Activated T-cell treated with anti-CD3 and anti-CD28 coated beads, Interleukin-2, amount 50 U/mL, for 1 hour (primary cell): ENCODE measurements at places on chromosomes 13 and 19.

DNA sequence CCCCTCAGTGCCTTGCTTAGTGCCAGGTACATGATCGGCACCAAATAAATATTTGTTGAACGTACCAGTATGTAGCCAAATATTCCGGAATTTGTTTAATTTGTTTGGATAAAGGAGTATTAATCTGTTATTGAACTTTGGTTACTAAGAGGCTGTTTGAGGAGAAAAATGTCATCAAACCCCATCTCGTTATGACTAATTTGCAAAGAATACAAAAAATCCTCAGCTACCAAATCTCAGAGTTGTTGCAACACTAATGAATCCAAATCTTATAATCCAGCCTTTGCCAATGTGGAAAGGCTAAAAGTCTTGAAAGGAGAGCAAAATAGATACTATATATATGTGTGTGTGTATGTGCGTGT lies 79.5 kb downstream of the KLF5 start:
- DNase-seq, result no peak

GRCh38 chr13:28505543-28506135 lies 10.7 kb upstream of the FLT1 start:
- no peak for DNase-seq

DNA sequence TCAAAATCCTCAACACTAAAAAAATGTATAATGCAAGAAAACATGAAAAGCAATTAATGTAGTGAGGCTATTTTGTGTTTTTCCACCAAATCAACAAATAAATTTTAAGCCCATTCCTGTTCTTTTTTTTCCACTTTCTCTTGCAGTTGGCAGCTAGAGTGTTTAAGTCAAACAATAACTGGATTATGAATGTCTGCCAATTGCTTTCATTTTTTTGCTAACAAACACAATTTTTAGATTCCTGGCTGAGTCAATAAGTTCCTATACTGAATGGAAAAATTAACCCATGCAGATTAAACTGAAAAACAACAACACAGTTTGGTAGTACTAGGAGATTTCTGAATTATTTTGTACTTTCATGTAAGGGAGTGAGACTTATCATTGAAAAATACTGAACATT lies 232.4 kb downstream of the SLITRK5 start:
- DNase-seq, result no peak

DNA sequence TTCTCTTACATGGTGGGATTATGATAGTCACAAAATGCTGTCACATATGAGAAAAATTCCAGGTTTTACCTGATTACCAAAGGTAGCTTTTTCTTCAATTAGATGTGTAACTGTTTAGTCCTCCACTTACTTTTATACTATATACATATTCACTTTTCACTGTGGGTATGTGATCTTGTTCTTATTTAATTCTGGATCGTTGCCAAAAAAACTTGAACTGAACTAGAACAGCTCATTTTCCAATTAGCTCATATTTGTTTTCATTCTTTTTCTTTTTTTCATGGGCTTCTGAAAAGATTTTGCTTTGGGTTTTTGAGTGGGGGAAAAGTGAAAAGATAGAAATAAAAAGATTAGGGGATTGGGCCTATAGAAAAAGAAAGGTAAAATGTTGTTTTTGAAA lies 291.9 kb downstream of the NDFIP2 start:
- no peak for DNase-seq

DNA sequence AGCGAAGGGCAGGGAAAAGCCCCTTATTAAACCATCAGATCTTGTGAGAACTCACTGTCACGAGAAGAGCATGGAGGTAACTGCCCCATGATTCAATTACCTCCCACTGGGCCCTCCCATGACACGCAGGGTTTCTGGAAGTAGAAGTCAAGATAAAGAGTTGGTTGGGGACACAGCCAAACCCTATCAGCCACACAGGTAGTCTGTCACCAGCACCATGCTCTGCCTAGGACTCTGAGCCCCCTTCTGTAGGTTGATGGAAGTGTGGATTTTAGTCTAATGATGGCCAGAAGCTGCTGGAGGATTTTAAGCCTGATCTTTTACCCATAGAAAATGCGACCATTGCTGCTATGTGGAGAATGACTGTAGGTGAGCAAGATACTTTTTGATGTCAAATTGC lies 60.8 kb downstream of the ARHGEF7 start:
- DNase-seq, result no peak

DNA sequence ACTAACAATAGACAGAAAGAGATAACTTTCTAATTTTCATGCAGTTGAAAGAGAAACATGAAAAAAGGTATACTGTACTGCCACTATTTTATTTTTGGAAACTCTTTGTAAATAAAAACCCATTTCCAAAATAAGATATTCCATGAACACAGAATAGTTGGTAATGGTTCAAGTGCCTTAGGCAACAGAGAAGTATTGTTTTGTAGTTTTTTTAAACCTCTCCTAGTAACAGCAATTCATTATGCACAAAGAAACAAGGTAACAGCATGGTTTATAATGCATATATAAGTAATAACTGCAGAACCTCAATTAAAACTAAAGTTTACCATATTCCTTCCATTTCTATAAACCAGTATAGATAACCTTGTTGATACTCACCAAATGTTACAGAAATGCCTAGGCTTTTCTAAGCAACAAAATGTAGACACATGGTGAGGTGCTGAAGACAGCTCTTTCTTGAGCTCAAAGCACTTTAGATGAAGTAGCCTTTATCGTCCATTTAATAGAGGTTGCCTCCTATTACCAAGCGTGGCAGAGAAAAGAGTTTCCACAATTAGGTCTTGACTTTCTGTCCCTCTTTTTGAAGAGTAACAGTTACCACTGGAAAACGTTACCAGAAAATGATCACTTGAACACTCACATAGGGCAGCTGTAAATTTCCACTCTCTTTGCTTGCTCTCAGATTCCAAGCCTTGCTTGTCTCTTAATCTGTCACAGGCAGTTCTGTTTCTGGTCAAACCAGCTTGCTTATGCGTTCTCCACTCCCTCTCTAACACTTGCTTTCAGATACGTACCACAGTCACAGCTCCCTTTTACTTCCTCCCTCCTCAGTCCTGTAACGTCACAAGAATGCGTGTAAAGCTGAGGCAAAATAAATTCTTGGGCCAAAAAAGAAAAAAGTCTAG lies 42.9 kb downstream of the CAB39L start:
- no peak for DNase-seq

- no peak for DNase-seq
Observed at GRCh38 chr13:111046590-111047141, 68.4 kb upstream of the ARHGEF7 start.

- DNase-seq, result no peak
Observed at GRCh38 chr13:89951341-89951740, 1396.1 kb upstream of the MIR17HG start.
